Cerebellum (tissue), 4 donors: ENCODE measurements at places on chromosomes 2 and 18. TPM values are rescaled to one million over a fixed set of nuclear protein-coding genes. Genes with fewer than 3 reads are reported as not detected.

The SERPINB13 gene
- not detected for total RNA-seq

The ALLC gene
- not detected for total RNA-seq

The GPBAR1 gene
- total RNA-seq: 0.18 TPM

The RPL37A gene
- total RNA-seq: 1,512 TPM

The ANTXR1 gene
- 39.2 TPM for total RNA-seq

The USP34 gene
- 246 TPM for total RNA-seq
